C1 segment of cervical spinal cord (tissue), 14 donors: ENCODE measurements at places on chromosomes 1 and 21.

DNA sequence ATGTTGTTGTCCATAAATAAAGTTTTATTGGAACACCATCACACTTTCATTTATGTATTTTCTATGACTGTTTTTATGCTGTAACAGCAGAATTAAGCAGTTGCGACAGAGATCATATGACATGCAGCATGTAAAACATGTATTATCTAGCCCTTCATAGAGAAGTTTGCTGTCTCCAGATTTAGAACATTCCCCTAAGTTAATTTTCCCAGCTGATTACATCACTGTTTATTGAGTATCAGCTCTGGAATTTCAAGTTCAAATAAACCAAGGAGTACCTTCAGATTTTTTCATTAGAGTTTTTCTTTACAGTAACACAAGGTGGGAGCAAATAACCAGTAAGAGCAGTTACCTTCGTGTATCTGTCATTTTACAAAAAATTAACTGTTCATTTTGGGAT lies 792.8 kb downstream of the USP25 start:
- DNase-seq: no peak

DNA sequence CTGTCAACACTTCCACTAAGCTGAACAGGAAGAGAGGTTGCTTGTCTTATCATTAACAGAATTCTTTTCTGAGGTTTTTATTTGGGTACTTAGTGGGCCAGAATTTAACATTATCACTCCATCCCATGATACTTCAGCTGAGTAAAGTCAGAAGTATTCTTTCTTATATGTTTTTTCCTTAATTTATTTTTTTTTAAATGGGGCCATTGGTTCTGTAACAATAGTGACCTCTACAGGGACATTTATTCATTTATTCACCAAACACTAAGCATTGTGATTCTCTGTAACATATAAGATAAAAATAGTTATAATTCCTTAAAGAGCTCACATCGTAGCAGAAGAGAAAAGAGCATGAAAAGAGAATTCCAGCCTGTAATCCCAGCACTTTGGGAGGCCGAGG lies 9.8 kb downstream of the GREM2 start:
- DNase-seq: no peak

DNA sequence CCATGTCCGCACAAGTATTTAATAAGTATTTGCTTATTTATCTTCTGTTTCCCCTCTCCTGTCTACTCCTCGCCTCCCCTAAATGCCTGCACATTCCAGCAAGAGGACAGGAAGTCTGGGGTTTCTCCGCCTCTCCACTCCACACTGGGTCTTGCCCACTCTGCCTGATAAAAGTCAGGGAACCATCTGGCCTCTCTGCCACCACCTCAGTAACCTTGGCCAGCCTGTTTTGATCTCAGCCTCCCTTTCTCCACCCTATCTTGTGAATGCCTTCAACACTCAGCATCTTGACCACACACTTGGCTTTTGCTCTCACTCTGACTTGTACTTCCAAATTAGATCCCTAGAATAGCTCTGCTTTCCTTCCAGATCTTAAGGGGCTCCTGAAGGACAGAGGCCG lies 165.3 kb upstream of the UBE2U start:
- DNase-seq: no peak

- DNase-seq: no peak
Observed at GRCh38 chr1:107122225-107122624, 18.6 kb upstream of the NTNG1 start.

DNA sequence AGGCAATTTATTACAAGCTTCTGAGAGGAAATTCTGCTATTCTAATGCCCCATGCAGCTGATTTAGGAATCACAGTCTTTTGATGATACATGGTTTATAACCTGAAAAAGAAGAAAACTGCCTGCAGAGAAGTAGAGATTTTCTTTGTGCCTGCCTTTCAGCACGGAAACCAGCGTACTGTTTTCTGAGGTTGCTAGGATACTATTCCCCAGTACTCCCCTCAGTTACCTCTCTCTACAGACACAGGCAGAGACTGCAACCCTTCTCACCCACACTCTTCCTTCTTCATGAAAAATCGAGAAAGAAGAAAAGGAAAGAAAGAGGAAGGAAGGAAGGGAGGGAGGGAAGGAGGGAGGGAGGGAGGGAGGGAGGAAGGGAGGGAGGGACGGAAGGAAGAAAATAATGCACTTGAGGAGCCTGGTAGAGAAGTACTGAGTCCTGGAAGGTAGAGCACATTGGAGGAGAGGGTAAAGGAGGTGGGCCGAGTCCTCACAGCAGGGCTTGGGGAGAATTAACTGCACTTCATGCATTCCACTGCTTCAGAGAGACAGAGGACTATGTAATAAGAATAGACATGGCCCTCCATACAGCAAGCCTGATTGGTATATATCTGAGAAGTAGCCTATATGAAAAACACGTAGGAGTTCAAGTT lies 21.9 kb downstream of the RGS2 start:
- no peak for DNase-seq

GRCh38 chr1:214476986-214477870 lies 74.2 kb downstream of the PTPN14 start:
- DNase-seq: no peak

DNA sequence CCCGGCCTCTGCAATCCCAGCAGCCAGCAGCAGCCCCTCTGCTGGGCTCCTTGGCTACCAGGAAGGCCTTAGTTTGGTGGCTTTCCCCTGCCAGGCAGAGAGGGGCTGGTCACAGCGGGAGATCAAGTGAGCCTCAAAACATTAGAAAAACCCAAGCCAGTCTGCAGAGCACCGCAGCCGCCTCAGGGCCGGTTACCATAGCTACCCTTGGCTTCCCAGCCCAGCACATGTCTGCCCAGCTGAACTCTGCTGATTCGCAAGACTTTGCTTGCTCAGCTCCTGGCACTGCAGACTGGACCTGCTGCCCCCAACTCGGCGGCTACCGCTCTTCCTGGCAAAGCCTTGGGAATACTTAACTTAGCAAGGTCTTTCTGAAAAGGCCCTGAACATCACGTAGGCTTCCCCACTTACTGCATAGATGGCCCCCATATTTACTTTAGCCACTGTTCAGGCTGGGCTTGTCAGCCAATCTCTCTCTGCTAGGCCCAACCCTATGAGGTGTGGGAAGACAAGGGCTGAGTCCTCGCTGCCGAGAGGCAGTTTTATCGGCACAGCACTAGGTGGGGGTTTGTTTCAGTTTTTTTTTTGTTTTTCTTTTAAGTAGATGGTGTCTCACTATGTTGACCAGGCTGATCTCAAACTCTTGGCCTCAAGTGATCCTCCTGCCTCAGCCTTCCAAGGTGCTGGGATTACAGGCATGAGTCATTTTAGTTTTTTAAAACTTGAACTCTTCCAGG lies 28.6 kb upstream of the PLEKHG5 start:
- DNase-seq: peak; percentile 63

GRCh38 chr1:41847733-41848132 lies 71.0 kb downstream of the HIVEP3 start:
- DNase-seq: no peak

DNA sequence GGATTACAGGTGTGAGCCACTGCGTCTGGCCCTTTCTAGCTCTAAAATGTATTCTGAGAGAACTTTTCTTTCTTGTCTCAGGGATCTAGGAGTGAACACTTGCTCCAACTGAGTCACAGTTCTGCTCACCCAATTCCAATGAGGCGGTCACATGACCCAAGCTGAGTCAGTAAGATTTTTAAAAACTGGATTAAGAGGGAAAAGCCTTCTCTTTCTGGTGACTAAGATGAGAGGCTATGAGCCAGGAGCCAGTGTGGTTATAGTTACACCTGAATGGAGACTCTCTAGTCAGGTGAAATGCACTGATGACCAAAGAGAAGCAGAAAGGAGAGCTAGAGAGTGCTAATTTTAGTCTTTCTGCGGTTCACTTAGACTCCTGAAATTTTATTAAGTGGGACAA lies 9.5 kb upstream of the DEPDC1 start:
- no peak for DNase-seq

GRCh38 chr1:246001142-246001836 lies 505.8 kb downstream of the SMYD3 start:
- DNase-seq: no peak

- DNase-seq: no peak
Observed at GRCh38 chr1:27632387-27633297, 2.3 kb downstream of the FGR start.

GRCh38 chr1:81679942-81680341 lies 120.8 kb upstream of the ADGRL2 start:
- no peak for DNase-seq

DNA sequence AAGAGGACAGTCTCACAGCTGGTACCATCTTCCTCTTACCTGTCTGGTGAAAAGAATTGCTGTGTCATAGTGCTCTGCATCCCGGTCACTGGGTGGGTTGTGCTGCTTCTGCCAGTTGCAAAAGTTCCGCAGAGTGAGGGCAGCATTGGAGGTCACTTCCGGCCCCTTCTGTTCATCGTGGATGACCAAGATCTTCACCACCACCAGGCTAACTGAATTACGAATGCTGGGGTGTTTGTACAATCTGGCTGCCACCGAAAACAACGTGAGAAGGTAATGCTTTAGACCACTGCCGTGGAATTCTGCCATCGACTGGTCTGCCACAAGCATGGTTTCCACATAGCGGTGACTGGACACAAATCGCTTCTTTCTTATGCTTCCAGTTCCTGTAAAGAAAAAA lies 2.9 kb downstream of the ADAMTS1 start:
- no peak for DNase-seq

- DNase-seq: peak; percentile 30
Observed at GRCh38 chr21:36419996-36420395, 34.8 kb downstream of the CHAF1B start.

GRCh38 chr1:92728697-92729096 lies 56.2 kb downstream of the EVI5 start:
- no peak for DNase-seq

DNA sequence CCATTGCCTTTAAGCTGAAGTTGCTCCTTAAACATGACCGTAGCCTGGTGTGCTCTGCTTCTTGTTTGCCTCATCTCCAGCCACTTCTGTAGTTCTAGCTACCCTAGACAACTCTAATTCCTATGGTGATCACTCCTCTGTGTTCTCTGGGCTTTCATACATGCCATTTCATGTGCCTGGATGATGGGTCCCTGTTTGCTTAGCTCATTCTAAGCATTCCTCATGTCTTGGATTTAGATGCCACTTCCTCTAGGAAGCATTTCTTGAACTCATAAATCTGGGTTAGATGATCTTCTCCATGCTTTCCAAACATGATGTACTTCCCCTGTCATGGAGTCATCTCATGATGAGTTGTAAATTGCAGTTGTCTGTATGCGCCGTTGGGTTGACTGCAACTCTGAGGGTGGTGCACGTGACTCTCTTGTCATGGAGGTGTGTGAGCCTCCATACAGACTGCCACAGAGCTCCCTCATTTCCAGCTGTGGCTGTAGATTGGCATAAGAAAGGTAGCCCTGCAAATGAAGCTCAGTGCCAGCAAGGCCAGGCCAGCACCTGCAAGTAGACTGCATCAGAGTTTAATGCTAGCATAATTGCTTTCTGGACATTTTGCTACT lies 77.2 kb downstream of the LAMC1 start:
- DNase-seq: no peak

DNA sequence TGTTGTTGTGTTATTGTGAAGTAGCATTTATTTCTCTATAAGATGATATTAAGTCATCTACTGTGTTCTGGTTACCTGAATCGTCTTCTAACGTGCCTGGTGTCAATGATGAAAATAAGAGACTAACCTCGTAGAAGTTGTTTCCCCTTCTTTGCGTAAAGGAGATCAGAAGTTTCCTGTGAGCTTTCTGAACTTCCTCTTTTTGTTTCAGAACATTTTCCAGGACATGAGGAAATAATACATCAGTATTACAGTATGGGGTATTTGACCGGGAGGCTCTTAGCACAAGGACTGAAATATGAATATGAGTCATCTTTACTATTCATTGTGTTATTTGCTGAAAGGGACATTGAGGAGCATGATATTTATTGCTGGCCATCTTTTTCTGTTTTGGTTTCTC lies 1.3 kb downstream of the ST6GALNAC3 start:
- no peak for DNase-seq
